ENCODE measurements at places on chromosomes 11 and 22. TPM values are rescaled to one million over a fixed set of nuclear protein-coding genes. Genes with fewer than 3 reads are reported as not detected.
A peak's percentile ranks its signal among the peaks of the same experiment; 100 is the strongest.

OR8B4 gene
- not detected for total RNA-seq

OR52L1 gene
- not detected for total RNA-seq

FOXR1 gene
- not detected for total RNA-seq

OR2D2 gene
- total RNA-seq = 0.53 TPM

SELENOH gene
- 223 TPM for total RNA-seq

CARD18 gene
- total RNA-seq = not detected

OR51E1 gene
- 0.14 TPM for total RNA-seq

ADAMTS15 gene
- total RNA-seq = 1.2 TPM

C1QTNF6 gene
- total RNA-seq = 14.5 TPM

C11orf52 gene
- total RNA-seq = 16.2 TPM

GRCh38 chr11:116166573-116167465, 606.0 kb downstream of the BUD13 start:
- H3K27me3 ChIP-seq = peaks cover 54% of the 10 kb centered on the region
- no peaks in the 10 kb centered on the region for H3K36me3 ChIP-seq
- peaks cover 9% of the 10 kb centered on the region for H3K4me1 ChIP-seq
- no peak overlapping the region for H3K4me3 ChIP-seq
- H3K27ac ChIP-seq = no peak overlapping the region
- no peak for DNase-seq

- no peak overlapping the region for H3K4me3 ChIP-seq
- no peaks in the 10 kb centered on the region for H3K36me3 ChIP-seq
- H3K27ac ChIP-seq = peak overlapping the region; percentile 76
- no peaks in the 10 kb centered on the region for H3K27me3 ChIP-seq
- H3K4me1 ChIP-seq = peaks cover 20% of the 10 kb centered on the region
Measured at GRCh38 chr22:44735518-44736428, 16.6 kb upstream of the ARHGAP8 start.

- H3K36me3 ChIP-seq = no peaks in the 10 kb centered on the region
- H3K27ac ChIP-seq = no peak overlapping the region
- H3K4me1 ChIP-seq = peaks cover 3% of the 10 kb centered on the region
- H3K27me3 ChIP-seq = no peaks in the 10 kb centered on the region
- no peak for DNase-seq
Measured at GRCh38 chr11:28820296-28820989, 712.3 kb downstream of the METTL15 start.

- peaks cover 12% of the 10 kb centered on the region for H3K4me1 ChIP-seq
- no peaks in the 10 kb centered on the region for H3K36me3 ChIP-seq
- no peak for DNase-seq
- peaks cover 2% of the 10 kb centered on the region for H3K27me3 ChIP-seq
- peak overlapping the region; percentile 70 for H3K27ac ChIP-seq
- peak overlapping the region; percentile 72 for H3K4me3 ChIP-seq
Measured at GRCh38 chr11:67468456-67468758, 644 bp downstream of the TMEM134 start.

DNA sequence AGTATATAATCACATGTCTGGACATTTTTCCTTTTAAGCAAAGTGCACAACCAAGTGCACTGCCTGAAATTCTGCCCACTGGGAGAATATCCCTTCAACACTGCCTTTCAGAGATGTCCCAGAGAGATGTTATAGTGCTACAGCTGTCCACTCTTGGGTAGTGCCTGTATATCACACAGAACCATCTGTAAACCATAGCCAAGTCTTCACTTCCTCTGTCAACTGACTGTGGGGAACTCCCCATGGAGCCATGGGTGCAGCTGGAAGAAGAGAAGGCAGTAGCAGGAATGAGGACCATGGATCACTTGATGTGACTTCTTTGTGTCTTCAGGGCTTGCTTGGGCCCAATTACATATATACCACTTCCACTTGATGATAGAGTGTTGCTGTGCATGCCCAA, 44.6 kb upstream of the LIN7C start:
- no peak overlapping the region for H3K4me3 ChIP-seq
- H3K27ac ChIP-seq = no peak overlapping the region
- no peaks in the 10 kb centered on the region for H3K27me3 ChIP-seq
- no peak for DNase-seq
- H3K36me3 ChIP-seq = no peaks in the 10 kb centered on the region

- H3K4me1 ChIP-seq = no peaks in the 10 kb centered on the region
- no peak overlapping the region for H3K27ac ChIP-seq
- DNase-seq = no peak
Measured at GRCh38 chr22:38798496-38798895, 4.6 kb upstream of the DNAL4 start.

DNA sequence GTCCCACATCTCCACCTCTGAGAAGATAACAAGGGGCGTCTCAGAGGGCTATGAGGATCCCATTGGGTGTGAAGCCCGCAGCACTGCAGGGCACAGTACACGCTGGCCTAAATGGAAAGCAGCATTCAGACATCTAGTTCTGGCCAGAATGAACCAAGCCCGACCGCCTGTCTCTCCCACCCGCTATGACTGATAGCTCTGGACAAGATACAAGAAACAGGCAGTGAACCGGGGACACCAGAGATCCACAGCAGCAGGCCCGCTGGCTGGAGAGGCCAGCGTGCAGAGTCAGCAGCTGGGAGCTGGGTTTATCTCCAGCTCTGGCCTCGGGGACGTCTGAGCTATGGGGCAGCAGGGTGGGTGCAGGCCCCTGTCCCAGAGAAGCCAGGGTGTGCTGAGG, 9.6 kb downstream of the CERK start:
- no peak for DNase-seq
- H3K36me3 ChIP-seq = peaks cover 10% of the 10 kb centered on the region
- H3K4me3 ChIP-seq = no peak overlapping the region
- no peaks in the 10 kb centered on the region for H3K27me3 ChIP-seq
- H3K4me1 ChIP-seq = peaks cover 11% of the 10 kb centered on the region
- H3K27ac ChIP-seq = no peak overlapping the region

- peaks cover 6% of the 10 kb centered on the region for H3K27me3 ChIP-seq
- no peak overlapping the region for H3K27ac ChIP-seq
- H3K36me3 ChIP-seq = no peaks in the 10 kb centered on the region
- H3K4me3 ChIP-seq = no peak overlapping the region
- no peak for DNase-seq
- H3K4me1 ChIP-seq = no peaks in the 10 kb centered on the region
Measured at GRCh38 chr11:13826505-13827278, 135.8 kb upstream of the SPON1 start.

DNA sequence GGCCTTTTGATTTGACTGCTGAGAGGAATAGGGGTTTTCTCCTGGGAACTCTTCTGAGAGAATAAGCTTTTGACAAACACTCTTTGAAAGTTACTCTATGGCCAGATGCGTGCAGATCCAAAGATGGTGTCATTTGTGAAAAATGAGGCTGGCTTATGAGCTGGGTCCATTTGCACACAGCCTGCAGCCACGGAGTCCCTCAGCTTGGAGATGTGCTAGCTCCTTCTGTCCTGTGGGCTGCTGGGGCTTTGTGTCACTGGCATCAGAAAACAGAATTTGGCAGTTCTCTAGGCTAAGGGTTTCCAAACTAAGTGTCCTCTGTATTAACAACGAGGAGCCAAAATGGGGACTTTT, 702.4 kb downstream of the NTM start:
- no peak overlapping the region for H3K27ac ChIP-seq
- DNase-seq = no peak
- no peaks in the 10 kb centered on the region for H3K27me3 ChIP-seq
- H3K36me3 ChIP-seq = no peaks in the 10 kb centered on the region
- H3K4me1 ChIP-seq = peaks cover 2% of the 10 kb centered on the region
- no peak overlapping the region for H3K4me3 ChIP-seq

DNA sequence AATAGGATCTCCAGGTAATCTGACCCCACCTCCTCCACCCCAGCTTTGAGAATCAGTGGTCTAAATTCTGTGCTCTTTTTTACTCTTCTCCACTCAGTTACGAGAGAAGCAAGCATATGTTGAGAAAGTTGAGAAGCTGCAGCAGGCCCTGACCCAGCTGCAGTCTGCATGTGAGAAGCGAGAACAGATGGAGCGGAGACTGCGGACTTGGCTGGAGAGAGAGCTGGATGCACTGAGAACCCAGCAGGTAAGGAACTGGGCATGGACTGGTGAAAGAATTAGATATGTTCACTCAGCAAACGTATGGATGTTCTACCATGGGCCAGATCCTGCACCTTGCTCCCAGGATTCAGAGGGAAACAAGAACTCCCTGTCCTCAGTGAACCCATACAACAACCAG, 85.7 kb downstream of the AMOTL1 start:
- H3K4me3 ChIP-seq = no peak overlapping the region
- H3K27me3 ChIP-seq = no peaks in the 10 kb centered on the region
- H3K36me3 ChIP-seq = peaks cover 44% of the 10 kb centered on the region
- H3K27ac ChIP-seq = no peak overlapping the region
- DNase-seq = no peak
- H3K4me1 ChIP-seq = peaks cover 2% of the 10 kb centered on the region

- H3K4me3 ChIP-seq = no peak overlapping the region
- H3K27ac ChIP-seq = no peak overlapping the region
- no peak for DNase-seq
- peaks cover 4% of the 10 kb centered on the region for H3K36me3 ChIP-seq
- H3K27me3 ChIP-seq = no peaks in the 10 kb centered on the region
Measured at GRCh38 chr11:67492801-67493547, 10.1 kb downstream of the AIP start.

GRCh38 chr11:67418476-67419281, 3.2 kb downstream of the CARNS1 start:
- no peak overlapping the region for H3K27ac ChIP-seq
- H3K4me3 ChIP-seq = no peak overlapping the region
- H3K27me3 ChIP-seq = peaks cover 15% of the 10 kb centered on the region

GRCh38 chr11:76139314-76139713, 67.0 kb downstream of the WNT11 start:
- no peak for DNase-seq
- no peaks in the 10 kb centered on the region for H3K27me3 ChIP-seq
- H3K4me1 ChIP-seq = no peaks in the 10 kb centered on the region
- peaks cover 5% of the 10 kb centered on the region for H3K36me3 ChIP-seq

DNA sequence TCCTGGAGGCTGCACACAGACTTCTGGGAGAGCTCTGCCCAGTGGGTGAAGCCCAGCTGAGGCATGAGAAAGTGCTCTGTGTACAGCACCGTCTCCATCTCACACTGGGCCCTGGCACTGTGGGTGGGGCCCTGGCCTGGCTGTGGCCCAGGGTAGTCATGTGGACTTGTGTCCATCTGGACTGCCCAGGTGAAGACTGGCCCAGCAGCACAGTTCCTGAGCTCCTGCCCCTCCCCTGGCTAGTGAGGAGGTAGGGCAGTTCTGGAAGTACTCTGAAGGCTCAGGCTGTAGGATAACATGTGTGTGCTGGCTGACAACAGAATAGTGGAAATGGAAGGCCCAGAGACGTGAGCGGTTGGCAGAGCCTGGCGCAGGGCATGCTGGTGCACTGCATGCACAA, 35.4 kb downstream of the RSPH14 start:
- H3K36me3 ChIP-seq = peaks cover 5% of the 10 kb centered on the region
- H3K4me1 ChIP-seq = peaks cover 11% of the 10 kb centered on the region
- no peak for DNase-seq
- H3K4me3 ChIP-seq = no peak overlapping the region
- peak overlapping the region; percentile 78 for H3K27ac ChIP-seq

- no peak overlapping the region for H3K27ac ChIP-seq
- peaks cover 35% of the 10 kb centered on the region for H3K36me3 ChIP-seq
- peaks cover 3% of the 10 kb centered on the region for H3K4me1 ChIP-seq
- H3K27me3 ChIP-seq = no peaks in the 10 kb centered on the region
Measured at GRCh38 chr11:20047769-20048154, 112.5 kb downstream of the DBX1 start.

GRCh38 chr11:108115500-108116140, 5.7 kb upstream of the ACAT1 start:
- no peak for DNase-seq
- H3K27ac ChIP-seq = no peak overlapping the region
- no peak overlapping the region for H3K4me3 ChIP-seq
- no peaks in the 10 kb centered on the region for H3K4me1 ChIP-seq
- no peaks in the 10 kb centered on the region for H3K27me3 ChIP-seq

GRCh38 chr11:8671193-8671612, 11.3 kb downstream of the TRIM66 start:
- no peak overlapping the region for H3K27ac ChIP-seq
- H3K36me3 ChIP-seq = no peaks in the 10 kb centered on the region
- no peaks in the 10 kb centered on the region for H3K4me1 ChIP-seq
- no peak overlapping the region for H3K4me3 ChIP-seq
- DNase-seq = no peak

DNA sequence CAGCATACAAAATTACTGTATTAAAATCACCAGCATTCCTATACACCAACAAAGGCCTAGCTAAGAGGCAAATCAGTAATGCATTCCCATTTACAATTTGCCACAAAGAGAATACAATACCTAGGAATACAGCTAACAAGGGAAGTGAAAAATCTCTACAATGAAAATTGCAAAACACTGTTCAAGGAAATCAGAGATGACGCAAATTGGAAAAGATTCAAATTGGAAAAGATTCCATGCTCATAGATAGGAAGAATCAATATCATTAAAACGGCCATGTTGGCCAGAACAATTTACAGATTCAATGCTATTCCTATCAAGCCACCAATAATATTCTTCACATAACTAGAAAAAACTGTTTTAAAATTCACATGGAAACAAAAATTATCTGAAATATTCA, 123.0 kb upstream of the ANO5 start:
- H3K36me3 ChIP-seq = no peaks in the 10 kb centered on the region
- no peak for DNase-seq
- no peak overlapping the region for H3K27ac ChIP-seq
- no peaks in the 10 kb centered on the region for H3K27me3 ChIP-seq
- H3K4me1 ChIP-seq = no peaks in the 10 kb centered on the region
- H3K4me3 ChIP-seq = no peak overlapping the region

GRCh38 chr22:31177420-31178162, 17.6 kb downstream of the RNF185 start:
- H3K27me3 ChIP-seq = no peaks in the 10 kb centered on the region
- H3K36me3 ChIP-seq = peaks cover 9% of the 10 kb centered on the region
- no peak overlapping the region for H3K4me3 ChIP-seq
- DNase-seq = no peak
- H3K27ac ChIP-seq = peak overlapping the region; percentile 23
- H3K4me1 ChIP-seq = no peaks in the 10 kb centered on the region

- no peak overlapping the region for H3K4me3 ChIP-seq
- DNase-seq = no peak
- peaks cover 2% of the 10 kb centered on the region for H3K4me1 ChIP-seq
- H3K36me3 ChIP-seq = peaks cover 7% of the 10 kb centered on the region
- H3K27ac ChIP-seq = peak overlapping the region; percentile 37
Measured at GRCh38 chr11:23202611-23203010, 342.3 kb upstream of the CCDC179 start.

DNA sequence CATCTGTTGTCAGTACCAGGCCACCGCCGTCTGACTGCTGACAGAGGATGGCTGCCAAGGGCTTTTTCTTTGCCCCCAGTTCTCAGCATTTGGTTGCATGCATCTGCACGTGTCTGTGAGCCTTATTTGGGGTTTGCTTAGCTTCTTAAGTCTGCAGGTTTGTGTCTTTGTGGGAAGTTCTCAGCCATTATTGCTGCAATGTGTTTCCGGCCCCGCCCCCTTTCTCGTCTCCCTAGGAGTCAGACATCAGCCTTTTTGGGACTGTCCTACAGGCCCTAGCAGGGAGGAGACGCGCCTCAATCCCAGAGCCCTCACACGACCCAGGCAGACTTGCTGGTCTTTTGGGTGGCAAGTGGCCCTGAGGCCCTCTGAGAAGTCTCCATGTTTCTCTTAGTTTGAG, 8.0 kb downstream of the MOB2 start:
- no peaks in the 10 kb centered on the region for H3K4me1 ChIP-seq
- peaks cover 18% of the 10 kb centered on the region for H3K36me3 ChIP-seq
- H3K4me3 ChIP-seq = no peak overlapping the region
- no peak for DNase-seq
